Naive B cell (primary cell): ENCODE measurements at places on chromosomes 2 and 18. TPM values are rescaled to one million over a fixed set of nuclear protein-coding genes. Genes with fewer than 3 reads are reported as not detected.
A peak's percentile ranks its signal among the peaks of the same experiment; 100 is the strongest.

Gene RAB17
- not detected for polyA plus RNA-seq

Gene GAL3ST2
- polyA plus RNA-seq = not detected

Gene DPP4
- polyA plus RNA-seq = 0.53 TPM

Gene EMILIN1
- polyA plus RNA-seq = 0.64 TPM

Gene PLCL1
- 0.05 TPM for polyA plus RNA-seq

Gene KCNE4
- not detected for polyA plus RNA-seq

Gene IER3IP1
- 27.1 TPM for polyA plus RNA-seq

DNA sequence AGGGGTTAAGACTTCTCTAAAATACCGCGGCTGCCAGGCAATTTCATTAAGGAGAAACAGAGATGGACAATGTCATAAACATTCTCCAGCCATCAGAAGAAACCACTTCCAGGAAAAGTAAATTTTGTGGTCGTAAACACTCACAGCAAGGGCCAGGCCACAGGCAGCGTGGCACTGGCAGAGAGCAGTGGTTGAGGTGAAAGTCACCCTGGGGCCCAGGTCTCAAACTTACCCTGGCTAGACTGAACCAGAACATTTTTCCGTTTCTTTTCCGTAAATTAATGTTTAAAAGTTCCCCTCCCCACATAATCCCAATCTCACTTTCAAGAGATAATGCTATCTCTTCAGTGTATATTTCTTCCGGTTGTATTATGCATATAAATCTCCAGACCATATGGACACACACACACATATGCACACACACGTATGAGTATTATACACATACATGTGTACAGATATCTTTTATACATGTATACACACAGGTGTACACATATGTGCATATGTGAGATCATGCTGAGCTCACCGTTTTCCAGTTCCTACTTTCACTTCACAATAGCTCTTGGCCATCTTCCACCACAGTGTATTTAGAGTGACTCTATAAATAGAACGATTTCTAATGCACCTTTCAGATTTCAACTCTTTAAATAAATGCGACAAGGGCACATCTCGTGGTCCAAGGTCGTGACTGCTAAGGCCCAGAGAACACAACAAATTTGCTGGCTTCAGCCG lies 90.1 kb downstream of the MALT1 start:
- peaks cover 19% of the 10 kb centered on the region for H3K27me3 ChIP-seq
- no peaks in the 10 kb centered on the region for H3K36me3 ChIP-seq
- no peak for DNase-seq

DNA sequence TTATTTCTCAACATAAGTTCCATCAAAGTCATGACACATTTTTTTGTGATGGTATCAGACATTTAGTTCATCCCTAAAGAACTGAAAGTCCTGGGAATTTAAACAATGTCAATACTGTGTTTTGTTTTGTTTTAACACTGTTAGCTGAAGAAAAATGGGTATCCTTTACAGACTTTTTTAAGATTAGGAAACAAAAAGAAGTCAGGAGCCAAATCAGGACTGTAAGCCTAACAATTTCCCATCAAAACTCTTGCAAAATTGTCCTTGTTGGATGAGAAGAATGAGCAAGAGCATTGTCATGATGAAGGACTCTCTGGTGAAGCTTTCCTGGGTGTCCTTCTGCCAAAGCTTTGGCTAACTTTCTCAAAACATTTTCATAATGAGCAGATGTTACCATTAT lies 69.4 kb downstream of the SRD5A2 start:
- no peak for DNase-seq
- H3K36me3 ChIP-seq = no peaks in the 10 kb centered on the region

DNA sequence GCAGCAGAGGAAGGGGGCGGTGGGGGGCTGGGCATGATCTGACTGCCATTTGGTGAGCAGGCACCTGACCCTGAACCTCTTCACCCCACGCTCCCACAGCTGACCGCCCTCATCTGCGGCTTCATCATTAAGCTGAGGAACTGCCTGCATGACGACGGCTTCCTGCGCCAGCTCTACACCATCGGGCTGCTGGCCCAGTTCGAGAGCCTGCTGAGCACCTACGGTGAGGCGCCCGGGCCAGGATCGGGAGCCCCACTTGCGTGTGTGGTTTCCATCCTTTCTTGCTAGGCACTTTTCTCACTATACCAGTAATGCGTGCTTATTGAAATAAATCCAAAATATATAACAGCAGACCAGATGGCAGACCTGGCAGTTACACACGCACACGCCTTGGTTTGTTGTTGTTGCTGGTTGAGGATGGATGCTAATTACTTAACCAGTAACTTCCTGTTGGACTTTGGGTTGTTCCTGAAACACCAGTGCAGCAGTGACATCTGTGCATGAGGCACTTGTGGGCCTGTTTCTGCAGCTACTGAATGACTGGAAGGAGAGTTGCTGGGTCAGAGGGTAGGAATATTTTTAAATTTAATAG lies 43.7 kb downstream of the COA5 start:
- peaks cover 4% of the 10 kb centered on the region for H3K36me3 ChIP-seq
- H3K4me3 ChIP-seq = no peak overlapping the region
- H3K27ac ChIP-seq = no peak overlapping the region
- no peaks in the 10 kb centered on the region for H3K27me3 ChIP-seq
- no peaks in the 10 kb centered on the region for H3K4me1 ChIP-seq

DNA sequence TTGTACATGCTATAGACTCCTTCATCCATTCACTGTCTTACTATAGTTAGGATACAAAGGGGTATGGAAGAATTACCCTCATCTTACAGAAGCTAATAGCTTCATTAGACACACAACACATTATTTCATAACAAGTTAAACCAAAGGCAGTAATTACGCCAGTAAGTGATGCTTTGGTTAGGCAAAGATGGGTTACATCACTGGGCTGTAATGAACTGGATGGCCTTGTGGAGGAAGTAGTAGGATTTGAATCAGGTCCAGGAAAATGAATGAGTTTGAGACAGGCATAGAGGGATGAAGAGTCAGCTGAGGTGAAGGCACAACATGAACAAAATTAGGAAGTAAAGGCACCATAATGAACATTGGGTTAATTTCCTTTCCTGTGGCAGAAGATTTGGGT lies 80.1 kb downstream of the SOCS6 start:
- DNase-seq = no peak
- no peak overlapping the region for H3K27ac ChIP-seq
- H3K4me3 ChIP-seq = no peak overlapping the region
- H3K4me1 ChIP-seq = no peaks in the 10 kb centered on the region
- no peaks in the 10 kb centered on the region for H3K36me3 ChIP-seq

GRCh38 chr18:79616651-79617510 lies 62.7 kb upstream of the CTDP1 start:
- no peak overlapping the region for H3K27ac ChIP-seq
- no peaks in the 10 kb centered on the region for H3K27me3 ChIP-seq
- no peak overlapping the region for H3K4me3 ChIP-seq

DNA sequence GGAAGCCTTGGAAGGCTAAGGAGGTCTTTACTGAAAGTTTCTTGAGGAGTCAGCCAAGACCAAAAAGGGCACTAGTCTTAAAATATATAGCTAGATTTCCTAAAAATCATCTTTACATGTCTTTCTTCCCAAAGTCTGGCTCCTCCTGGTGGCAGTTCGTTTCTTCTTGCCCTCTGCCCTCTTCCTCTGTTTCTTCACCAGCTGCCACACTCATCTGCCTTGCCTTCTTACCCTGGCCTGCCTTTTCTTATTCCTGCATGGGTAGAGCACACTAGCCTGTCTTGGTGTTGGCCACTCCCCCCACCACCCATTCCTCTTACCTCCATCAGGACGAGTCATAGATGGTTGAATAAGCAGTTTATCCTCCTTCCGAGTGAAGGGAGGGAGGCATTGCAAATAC lies 129.8 kb downstream of the RAPGEF4 start:
- H3K27ac ChIP-seq = no peak overlapping the region
- no peak for DNase-seq
- H3K4me1 ChIP-seq = no peaks in the 10 kb centered on the region
- H3K27me3 ChIP-seq = peaks cover 33% of the 10 kb centered on the region
- no peaks in the 10 kb centered on the region for H3K36me3 ChIP-seq

DNA sequence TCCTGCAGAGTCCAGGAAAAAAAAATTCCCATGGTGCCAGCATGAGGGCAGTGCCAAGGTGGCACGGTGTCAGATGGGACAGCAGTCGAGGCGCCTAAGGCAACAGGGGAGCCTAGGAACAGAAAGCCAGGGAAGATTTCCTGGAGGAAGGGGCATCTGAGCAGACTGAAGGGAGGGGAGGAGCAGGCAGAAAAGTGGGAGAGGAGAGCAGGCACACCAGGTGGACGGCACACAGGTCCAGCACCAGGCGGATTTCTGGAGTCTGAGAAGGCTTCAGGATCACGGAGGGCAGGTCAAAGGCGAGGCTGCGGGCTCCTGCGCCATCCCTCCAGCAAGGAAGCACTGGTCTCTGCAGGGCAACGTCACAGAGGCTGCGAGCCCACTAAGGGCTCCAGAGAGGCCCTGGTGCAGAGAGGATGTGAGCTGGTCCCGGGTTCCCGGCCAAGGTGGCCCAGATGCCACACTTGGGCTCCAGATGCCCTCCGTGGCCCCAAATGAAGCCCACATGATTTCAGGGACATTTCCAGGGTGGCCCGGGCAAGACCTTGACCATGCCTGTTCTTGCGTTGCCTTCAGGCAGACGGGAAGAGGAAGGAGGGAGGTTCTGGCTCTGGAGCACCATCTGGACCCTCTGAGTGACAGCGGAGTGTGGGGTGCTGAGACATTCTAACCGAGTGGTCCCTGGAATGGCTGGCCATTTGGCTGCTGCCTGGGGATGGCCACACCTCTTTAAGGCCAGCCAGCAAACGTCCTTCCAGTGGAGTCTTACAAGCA lies 4.1 kb downstream of the HS6ST1 start:
- peaks cover 69% of the 10 kb centered on the region for H3K4me1 ChIP-seq
- no peaks in the 10 kb centered on the region for H3K36me3 ChIP-seq
- no peaks in the 10 kb centered on the region for H3K27me3 ChIP-seq
- peak overlapping the region; percentile 7 for H3K4me3 ChIP-seq
- DNase-seq = no peak

DNA sequence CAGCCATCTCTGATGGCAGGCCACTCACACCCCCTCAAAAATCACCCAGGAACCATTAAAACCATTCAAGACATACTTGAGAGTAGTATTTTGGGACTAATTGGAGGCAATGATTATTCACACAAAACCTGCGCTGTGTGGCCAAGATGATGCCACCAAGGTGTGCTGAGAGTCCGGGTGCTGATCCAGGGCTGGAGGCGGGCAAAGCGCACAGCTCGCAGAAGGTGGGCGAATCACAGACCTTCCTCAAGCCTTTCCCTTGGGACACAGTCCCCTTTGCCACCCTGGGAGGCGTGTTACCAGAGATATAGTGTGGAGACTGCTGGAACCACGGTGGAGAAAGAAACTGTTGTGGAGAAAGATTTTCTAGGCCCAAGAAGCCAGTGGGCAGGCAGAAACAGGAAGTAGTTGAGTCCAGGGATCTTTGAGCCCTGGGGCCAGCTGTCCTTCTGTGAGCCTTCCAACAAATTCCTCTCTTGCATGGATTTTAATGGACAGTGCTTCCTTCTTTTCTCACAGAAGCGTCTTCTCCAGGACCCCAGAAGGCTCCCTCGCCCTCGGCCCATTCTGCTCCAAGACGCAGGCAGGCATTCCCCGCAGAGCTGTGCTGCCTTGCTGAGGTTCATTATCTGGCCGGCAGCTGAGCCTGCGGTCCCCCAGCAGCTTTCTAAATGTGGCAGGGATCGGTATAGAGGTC lies 8.0 kb downstream of the COPS9 start:
- H3K36me3 ChIP-seq = peaks cover 16% of the 10 kb centered on the region
- H3K27me3 ChIP-seq = no peaks in the 10 kb centered on the region
- no peak overlapping the region for H3K27ac ChIP-seq

DNA sequence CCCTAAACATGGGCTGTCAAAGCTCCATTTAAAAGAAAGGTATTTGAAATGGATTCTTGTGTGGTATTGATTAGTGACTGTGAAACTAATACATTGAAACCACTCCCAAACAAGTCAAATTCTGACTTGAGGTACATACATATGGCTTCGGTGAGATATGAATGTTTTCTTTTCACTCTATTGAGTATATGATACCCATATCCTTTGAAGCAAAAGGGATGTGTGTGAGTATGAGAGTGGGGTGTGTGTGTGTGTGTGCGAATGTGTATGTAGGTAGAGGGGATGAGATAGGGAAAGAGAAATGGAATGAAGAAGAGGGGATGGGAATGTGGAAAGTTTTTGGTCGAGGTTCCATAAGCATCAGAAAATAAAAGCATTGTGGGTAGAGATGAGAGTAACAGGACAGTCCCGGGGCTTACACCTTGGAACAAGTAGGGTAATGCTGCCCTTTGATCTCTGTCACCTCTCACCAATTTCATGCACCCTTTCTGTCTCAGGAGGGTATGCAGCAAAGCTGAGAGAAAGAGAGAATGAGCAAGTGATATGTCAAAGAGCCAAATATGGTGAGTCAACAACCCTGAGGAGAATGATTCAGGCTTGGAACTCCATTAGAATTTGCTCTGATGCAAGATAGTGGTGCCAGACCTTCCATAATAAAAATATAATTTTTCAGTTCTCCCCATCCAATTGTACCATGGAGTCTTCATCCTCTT lies 64.0 kb upstream of the ZEB2 start:
- H3K27ac ChIP-seq = no peak overlapping the region
- no peaks in the 10 kb centered on the region for H3K36me3 ChIP-seq
- DNase-seq = no peak
- peak overlapping the region; percentile 54 for H3K4me3 ChIP-seq
- no peaks in the 10 kb centered on the region for H3K27me3 ChIP-seq

- H3K27me3 ChIP-seq = peaks cover 6% of the 10 kb centered on the region
- DNase-seq = peak; percentile 15
- H3K4me1 ChIP-seq = no peaks in the 10 kb centered on the region
Observed at GRCh38 chr2:25700221-25700660, 26.9 kb upstream of the DTNB start.

GRCh38 chr18:24063121-24063731 lies 48.7 kb downstream of the TTC39C start:
- peaks cover 19% of the 10 kb centered on the region for H3K4me1 ChIP-seq
- H3K36me3 ChIP-seq = peaks cover 19% of the 10 kb centered on the region
- no peak for DNase-seq
- no peak overlapping the region for H3K27ac ChIP-seq
- H3K4me3 ChIP-seq = no peak overlapping the region

GRCh38 chr18:46171331-46171730 lies 67.1 kb downstream of the HAUS1 start:
- no peak overlapping the region for H3K4me3 ChIP-seq
- DNase-seq = no peak
- H3K4me1 ChIP-seq = peaks cover 52% of the 10 kb centered on the region
- no peaks in the 10 kb centered on the region for H3K36me3 ChIP-seq
- peak overlapping the region; percentile 62 for H3K27ac ChIP-seq

- no peaks in the 10 kb centered on the region for H3K4me1 ChIP-seq
- peaks cover 25% of the 10 kb centered on the region for H3K27me3 ChIP-seq
- no peak overlapping the region for H3K27ac ChIP-seq
Observed at GRCh38 chr2:236309669-236310029, 45.4 kb upstream of the ASB18 start.
